ENCODE measurements at places on chromosomes 11 and 22.

GRCh38 chr22:33124471-33124870, 66.3 kb upstream of the SYN3 start:
- DNase-seq = no peak

DNA sequence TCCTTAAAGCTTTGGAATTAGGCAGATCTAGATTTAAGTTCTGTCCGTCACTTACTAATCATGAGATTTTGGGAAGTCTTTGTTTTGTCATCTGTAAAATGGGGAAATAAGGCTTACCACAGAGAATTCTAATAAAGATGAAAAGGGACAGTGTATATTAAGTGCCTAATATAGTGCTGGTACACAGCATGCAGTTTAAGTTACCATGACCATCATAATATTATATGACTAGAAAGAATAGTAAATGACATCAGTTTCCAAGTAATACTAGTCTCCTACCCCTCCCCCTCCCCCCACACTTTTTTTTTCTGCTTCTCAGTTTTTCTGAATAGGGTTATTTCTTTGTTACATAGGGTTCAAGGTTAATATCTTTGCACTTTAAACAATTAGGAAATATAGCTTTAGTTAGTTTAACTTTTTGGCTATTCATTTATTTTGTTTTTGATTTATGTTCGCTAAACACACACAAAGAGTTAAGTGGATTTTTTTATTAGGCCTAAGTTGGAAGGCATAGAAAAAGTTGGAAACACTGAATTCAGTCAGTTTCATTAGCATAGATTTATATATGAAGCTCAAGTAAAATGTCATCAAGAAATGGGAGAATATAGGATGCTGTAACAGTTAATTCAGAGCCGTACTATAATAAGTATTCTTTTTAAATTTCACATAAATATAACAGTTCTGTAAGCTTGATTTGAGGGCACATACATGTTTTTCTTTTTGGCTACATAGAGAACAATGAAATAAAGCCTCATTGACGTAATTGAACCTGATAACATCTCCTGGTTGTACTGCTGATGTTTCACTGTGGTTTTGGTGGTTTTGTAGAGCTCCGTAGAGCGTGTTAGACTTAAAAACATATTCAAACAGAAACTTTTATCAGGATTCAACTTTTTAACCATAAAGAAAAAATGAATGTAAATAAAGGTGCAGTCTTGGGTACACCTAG, 121.2 kb downstream of the PDE3B start:
- DNase-seq = no peak

GRCh38 chr11:15053191-15053685, 20.2 kb upstream of the CALCB start:
- peak; percentile 20 for DNase-seq

GRCh38 chr22:27399161-27399560, 402.4 kb downstream of the MN1 start:
- no peak for DNase-seq

DNA sequence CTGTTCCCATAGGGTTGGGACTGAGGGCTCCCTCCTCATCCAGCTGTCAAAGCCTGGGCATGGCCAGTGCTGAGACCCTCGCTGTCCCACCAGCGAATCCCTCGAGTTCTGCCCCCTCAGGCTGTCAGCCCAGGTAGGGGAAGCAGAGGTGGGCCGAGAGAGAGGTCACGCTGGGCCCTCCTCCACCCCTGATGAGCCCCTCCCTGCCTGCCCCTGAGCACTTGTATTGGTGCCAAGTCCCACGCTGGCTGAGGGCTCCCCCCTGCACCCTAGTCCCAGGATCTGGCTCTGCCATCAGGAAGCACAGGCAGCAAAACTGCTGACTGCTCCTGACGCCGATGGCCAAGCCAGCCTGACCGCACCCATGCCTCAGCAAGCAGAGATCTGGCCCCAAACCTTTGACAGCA, 3.3 kb downstream of the PRR33 start:
- DNase-seq = no peak

DNA sequence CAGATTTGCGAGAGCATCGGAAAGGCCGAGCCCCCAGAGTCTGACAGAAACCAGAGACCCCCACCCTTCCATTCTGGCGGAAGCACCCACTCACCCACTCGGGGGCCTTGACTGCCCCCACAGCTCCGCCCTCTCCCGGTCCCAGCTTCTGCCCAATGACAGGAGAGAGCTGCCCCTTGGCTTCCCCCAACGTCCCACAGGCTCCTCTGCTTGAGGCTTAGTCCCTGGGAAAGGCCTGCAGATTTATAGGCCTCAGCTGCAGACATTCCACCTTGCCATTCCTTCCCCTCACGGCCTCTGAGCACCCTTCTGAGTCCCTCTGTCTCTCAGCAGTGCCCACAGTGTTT, 125.0 kb upstream of the NCAM1 start:
- DNase-seq = no peak

DNA sequence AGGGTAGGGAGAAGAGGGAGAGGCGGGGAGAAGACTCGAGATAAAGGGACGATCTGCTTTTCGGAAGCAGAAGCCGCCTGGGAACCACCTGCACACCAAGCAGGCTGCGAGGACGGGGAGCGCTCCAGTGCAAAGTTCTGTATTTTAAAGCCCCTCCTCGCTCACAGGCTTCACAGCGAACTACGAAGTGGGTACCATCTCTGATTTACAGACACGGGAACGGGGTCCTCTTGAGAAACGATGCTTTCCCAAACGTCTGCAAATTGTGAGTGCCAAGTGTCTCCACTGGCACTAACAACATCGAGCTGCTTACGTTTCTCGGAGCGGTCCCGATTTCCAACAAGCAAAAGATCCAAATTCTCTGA, 700 bp upstream of the STX3 start:
- peak; percentile 15 for DNase-seq

DNA sequence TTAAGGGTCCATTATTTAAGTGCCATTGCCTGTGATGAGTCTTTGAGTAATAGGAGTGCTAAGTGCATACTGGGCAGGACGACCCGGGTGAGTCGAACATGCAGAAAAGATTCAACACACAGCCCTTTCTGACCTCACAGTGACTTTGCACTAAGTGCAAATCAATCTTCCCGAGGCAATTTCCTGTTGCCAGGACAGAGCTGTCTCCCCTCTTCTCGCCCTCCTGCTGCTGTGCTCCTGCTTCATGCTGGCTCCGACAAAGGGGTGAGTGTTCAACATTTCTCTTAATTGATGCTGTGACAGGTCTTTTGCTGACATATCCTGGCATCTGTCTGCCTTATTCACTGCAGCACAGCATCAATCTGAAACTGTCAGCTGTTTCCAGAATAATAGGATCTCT, 42.0 kb downstream of the MCHR1 start:
- no peak for DNase-seq

DNA sequence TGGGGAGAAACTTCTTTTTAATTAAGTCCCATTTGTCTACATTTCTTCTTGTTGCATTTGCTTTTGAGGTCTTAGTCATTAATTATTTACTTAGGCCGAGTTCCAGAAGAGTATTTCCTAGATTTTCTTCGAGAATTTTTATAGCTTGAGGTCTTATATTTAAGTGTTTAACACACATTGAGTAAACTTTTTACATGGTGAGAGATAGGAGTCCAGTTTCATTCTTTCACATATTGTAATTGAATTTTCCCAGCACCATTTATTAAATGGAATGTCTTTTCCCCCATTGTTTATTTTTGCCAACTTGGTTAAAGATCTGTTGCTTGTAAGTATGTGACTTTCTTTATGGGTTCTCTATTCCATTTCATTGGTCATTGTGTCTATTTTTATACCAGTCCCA, 1344.0 kb upstream of the RAG2 start:
- DNase-seq = no peak

DNA sequence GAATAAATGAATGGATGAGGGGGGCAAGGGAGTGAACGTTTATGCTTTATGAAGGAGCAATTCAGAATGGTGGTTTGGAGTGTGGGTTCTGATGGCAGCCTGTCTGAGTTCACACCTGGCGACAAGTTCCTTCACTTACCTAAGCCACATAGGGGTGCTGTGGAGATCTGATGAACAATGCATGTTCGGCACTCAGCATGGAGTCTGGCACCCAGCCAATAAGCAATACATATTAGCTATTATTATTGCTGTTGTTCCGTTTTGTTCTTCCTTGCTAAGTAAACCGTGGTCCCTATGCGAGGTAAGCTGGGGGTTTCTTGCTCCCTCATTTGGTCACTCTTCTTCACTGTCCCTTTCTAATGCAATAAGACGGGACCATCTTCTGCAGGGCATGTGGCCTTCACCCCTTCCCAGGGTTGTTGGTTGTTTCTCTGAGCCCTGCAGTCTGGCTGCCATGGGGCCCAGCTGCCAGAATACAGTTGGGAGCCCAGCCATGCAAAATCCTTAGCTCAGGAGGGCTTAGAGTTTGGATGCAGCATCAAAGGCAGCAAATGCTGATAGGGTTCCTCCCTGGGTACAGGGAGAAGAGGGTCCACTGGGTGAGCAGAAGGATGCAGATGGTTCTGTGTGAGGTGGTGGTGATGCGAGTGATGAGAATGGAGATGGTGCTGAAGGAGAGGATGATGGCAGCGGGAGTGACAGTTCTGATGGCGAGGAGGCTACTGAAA, 6.4 kb upstream of the PKNOX2 start:
- no peak for DNase-seq

All from activated naive CD8-positive, alpha-beta T cell treated with anti-CD3 and anti-CD28 coated beads, Interleukin-2, amount 50 U/mL, for 24 hours (primary cell).